ENCODE measurements at places on chromosomes 5 and 9.

DNA sequence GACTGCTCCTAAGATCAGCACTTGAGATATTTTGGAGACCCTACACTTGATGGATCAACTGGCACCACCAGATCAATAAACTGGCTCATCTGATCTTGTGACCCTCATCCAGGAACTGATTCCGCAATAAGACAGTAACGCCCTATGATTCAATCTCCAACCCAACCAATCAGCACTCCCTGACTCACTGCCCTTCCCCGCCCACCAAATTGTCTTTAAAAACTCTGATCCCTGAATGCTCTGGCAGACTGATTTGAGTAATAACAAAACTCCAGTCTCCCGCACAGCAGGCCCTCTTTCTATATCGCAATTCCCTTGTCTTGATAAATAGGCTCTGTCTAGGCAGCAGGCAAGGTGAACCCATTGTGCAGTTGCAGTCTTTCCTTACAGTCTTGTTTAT is 677.0 kb downstream of the LRRC70 start:
- no peak for DNase-seq

DNA sequence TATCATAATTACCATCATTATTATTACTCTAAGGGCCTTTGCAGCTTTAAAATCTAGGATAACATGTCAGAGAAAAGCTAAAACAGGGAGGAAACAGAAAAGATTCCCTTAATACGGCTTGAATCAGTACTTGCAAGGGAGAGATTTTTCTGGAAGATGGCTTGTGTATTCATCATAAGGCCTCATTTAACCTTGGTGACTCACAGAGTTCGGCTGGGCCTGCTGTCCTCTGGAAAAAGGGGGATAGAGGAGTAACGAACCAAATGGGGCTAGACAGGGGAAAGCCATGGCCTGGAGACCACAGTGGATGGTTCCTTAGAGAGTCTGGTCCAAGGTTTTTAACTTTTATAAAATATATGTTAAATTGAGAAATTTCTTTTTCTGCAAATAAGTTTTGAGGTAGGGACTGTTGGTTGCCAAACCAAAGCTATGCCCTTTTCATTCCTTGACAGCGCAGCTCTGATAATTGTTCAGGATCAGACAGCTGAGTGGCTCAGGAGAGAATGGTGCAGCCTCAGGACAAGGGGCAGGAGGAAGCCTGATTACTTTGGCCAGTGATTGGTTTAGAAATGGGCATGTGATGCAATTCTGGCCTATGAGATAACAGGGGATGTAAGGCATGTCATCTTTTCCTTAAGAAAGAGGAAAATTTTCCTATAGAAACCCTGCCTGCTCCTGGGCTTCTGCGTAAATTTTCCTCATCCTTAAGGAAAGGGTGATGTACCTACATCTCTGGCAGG is 25.6 kb upstream of the GSN start:
- DNase-seq, result no peak

DNA sequence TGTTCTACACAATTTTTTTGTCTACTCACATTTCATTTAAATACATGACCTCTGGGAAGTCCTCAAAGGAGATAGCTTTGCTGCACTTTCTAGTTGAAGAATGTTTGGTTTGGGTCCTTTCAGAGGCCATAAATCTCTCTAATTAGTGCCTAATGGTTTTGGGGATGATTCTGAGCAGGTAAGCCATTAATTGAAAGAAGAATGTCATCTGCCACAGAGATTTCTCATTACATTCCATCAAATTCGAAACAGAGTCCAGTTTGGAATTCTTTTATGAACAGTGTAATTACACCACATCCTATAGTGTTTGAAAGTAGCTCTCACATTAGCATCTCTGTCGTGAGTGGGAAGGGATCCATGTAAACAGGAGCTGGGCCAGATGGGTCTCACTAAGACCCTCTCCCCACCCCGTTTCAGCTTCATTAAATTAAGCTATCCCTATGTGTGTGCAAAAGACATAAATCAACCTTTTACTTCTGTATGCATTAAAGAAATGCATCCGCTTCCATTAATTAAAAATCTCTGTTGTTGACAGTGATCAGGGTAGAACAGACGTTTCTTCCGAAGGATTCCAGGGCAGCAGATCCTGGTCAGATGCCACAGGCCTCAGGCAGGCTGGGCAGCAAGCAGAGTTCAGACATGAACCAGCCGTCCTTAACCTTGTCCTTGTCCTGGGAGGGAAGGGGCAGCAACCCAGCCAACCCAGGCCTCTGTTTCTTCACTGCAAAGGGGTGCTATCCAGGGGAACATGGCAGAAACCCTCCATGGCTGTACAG is 99.8 kb upstream of the MAP1B start:
- no peak for DNase-seq

- no peak for DNase-seq
Observed at GRCh38 chr5:132457371-132458225, 33.0 kb downstream of the IRF1 start.

DNA sequence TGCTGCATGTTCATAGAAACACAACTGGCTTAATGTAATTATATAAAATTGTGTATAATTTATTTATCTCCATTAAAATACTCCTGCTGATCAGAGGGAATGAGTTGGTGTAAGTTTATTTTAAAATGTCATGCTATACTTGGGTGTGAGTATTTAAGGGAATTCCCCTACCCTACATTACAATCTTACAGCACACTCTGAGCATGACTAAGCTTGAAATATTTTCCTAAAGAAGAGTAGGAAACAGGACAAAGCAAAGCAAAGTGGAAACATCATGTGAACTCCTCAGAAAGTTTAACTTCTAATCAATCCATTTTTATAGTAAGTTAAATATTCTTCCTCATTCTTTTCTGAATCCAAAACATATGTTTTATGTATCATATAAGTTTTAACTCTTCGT is 1271.3 kb downstream of the EFNA5 start:
- DNase-seq, result no peak

GRCh38 chr5:173550641-173551040 is 65.8 kb downstream of the BOD1 start:
- DNase-seq, result no peak

- no peak for DNase-seq
Observed at GRCh38 chr5:19104948-19105347, 883.1 kb downstream of the CDH18 start.

- no peak for DNase-seq
Observed at GRCh38 chr9:120284821-120285220, 295.1 kb downstream of the CDK5RAP2 start.

- DNase-seq, result no peak
Observed at GRCh38 chr9:82612942-82613341, 450.0 kb downstream of the RASEF start.

DNA sequence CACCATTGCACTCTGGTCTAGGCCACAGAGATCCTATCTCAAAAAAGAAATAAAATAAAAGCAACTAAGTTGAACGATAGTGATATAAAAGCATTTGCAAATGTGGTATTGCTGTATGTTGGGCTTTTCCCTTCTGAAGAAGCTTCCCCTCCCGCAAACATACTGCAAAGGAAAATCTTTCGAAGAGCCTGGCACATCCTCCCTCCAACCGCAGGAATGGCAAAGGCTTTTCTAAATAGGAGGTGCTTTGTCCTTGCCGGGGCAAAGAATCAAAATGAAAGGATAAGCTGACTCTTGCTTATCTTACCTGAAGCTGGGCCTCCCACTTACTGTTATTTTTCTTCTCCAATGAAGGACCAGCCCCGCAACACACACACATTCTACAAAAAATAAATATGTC is 45.8 kb downstream of the SERINC5 start:
- DNase-seq, result no peak

GRCh38 chr9:76984486-76984885 is 35.0 kb upstream of the FOXB2 start:
- DNase-seq, result no peak

- no peak for DNase-seq
Observed at GRCh38 chr9:3746296-3747275, 220.8 kb upstream of the RFX3 start.

GRCh38 chr9:116141864-116142561 is 11.6 kb upstream of the PAPPA start:
- DNase-seq, result no peak

GRCh38 chr5:142428036-142428772 is 103.4 kb upstream of the SPRY4 start:
- no peak for DNase-seq

GRCh38 chr5:9877488-9877887 is 247.3 kb upstream of the TAS2R1 start:
- no peak for DNase-seq
